ENCODE measurements at places on chromosomes 6 and 20.

GRCh38 chr20:33789109-33789857 is 21.9 kb upstream of the CHMP4B start:
- DNase-seq: no peak

- DNase-seq: no peak
These were observed 1.3 kb downstream of the COL19A1 start for GRCh38 chr6:69867639-69867976.

DNA sequence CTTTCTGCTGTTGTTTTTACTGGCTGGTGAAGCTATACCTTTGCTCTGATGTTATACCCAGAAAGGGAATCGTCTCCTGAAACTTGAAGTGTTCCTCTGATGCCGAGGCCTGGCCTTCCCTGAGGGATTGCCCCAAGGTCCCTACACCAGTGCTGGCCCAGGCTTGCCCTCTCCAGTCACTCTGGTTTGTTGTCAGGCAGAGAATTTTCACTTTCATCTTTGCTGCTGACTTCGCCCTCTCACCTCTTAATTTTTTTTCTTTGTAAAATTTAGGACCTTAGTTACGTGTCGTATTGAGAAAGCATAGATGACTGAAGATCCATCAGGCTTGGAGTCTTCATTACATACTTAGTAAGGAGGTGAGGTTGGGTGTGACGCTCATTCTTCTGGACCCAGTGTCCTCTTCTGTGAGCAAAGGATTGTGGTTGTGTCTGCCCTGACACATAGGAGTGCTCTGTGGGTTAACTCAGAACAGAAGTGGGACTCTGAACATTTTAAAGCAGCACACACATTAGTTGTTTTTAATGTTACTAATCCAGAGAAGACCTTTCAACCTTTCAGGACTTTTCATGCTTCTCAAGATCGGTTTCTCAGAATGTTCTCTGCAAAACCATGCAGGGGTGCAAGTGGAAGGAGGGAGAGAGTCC is 45.4 kb downstream of the TULP4 start:
- no peak for DNase-seq

GRCh38 chr6:33080127-33081089 is 4.6 kb downstream of the HLA-DPB1 start:
- DNase-seq: no peak

- DNase-seq: peak; percentile 22
These were observed 59.7 kb upstream of the TMEM181 start for GRCh38 chr6:158500016-158500735.

DNA sequence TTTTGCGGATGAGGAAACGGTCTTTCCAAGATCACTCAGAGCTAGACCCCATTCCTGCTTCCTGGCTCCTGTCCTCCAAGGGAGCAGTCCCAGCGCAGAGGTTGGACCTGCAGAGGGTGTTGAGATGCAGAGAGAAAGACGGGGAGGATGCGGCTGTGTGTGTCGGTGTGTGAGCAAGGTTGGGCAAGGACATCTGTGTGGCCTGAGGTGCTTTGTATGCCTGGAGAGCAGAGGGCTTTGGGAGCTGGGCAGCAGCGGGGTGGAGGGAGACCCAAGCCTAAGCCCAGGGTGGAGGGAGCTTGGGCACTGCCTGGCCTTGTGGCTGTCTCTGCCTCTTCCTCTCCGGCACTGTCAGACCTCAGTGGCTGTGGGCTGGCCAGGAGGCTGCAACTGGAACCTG is 147.4 kb upstream of the RNF24 start:
- DNase-seq: no peak

DNA sequence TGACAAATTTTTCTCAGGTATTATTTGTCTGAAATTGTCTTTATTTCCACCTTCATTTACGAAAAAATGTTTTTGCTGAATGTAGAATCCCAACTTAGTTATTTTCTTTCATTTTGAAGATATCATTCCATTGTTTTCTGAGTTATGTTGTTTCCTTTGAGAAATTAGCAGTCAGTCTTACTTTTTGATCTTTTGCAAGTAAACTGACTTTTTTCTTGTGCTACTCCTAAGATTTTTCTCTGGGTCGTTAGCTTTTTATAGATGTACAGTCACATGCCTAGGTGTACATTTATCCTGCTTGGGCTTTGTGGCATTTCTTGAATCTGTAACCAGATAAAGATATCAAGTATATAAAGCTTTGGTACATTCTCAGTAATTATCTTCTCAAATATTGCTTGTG is 29.6 kb upstream of the ASIP start:
- no peak for DNase-seq

DNA sequence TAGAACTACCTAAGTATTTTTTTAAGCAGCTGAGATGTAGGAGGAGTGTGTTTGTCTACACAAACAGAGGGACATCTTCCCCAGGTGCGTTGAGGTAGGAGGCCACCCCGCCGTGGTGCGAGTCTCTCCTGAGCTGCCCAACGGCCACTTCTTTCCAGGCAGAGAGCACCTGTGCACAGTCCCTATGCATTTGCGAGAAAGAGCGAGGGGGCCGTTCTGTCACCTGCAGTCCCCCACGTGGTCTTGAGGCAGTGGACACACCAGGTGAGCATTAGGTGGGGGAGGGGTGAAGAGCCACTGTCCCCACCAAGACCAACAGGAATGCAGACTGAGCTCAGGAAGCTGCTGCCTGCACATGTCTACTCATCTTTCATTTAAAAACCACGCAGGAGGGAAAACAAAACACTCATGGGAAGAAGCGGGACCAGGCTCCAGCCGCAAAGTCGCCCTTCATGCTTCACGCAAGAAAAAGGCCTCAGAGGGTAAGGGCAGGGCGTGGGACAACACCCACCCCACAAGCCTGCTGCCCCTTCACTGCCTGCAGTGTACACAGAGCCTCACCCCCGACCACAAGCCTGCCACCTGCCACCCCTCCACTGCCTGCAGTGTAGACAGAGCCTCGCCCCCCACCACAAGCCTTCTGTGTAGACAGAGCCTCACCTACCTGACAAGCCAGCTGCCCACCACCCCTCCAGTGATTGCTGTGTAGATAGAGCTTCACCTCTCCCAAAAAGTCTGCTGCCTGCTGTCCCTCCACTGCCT is 142.0 kb downstream of the DLL1 start:
- no peak for DNase-seq

DNA sequence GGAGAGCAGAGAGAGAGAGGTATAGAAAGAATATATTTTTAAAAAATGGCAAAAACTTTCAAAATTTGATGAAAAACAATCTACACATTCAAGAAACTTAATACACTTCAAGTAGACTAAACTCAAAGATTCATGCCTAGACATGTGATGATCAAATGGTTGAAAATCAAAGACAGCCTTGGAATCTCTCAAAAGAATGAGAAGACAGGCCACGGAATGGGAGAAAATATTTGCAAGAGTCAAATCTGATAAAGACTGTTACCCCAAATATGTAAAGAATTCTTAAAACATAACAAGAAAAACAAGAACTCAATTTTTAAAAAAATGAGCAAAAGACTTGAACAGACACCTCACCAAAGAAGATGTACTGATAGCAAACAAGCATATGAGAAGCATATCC is 49.7 kb downstream of the THEMIS start:
- DNase-seq: no peak

DNA sequence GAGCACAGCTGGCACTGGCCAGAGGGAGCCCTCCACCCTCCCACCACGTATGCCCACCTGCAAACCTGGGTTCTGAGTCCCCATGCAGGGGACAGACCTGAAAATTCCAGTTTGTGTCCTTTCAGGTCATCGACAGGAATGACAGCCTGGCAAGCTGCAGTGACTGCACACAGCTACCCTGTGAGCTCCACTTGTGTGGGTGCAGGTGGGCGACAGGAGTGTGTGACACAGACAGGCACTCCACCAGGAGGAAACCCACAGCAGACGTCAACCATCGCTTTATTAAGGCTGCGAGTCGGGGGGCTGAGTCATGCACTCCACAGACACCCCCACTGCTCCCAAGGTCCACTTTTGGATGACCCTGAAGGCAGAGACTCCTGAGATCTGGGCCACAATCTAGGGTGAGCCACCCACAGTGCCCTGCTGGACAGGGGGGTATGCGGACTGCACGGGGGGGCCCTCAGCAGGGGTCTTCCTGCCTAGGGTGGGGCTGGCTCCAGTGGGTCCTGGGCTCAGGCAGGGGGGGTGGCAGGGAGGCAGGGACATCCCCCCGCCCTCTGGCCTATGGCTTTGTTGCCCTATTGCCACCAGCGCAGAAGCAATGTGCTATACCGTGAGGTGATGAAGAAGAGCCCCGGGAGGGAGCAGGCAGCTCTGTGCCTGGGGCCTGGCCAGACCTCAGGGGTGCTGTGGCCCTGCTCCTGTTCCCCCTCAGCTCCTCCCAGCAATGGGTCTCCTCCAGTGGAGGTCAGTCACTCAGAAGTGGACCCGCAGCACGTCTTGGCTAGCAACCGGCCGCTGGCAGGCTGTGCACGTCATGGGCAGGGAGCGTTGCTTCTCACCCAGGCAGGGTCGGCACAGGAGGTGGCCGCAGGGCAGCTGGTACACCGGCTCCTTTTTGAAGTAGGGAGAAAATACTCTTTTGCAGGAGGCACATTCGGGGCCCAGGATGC is 25.1 kb upstream of the AVP start:
- no peak for DNase-seq

DNA sequence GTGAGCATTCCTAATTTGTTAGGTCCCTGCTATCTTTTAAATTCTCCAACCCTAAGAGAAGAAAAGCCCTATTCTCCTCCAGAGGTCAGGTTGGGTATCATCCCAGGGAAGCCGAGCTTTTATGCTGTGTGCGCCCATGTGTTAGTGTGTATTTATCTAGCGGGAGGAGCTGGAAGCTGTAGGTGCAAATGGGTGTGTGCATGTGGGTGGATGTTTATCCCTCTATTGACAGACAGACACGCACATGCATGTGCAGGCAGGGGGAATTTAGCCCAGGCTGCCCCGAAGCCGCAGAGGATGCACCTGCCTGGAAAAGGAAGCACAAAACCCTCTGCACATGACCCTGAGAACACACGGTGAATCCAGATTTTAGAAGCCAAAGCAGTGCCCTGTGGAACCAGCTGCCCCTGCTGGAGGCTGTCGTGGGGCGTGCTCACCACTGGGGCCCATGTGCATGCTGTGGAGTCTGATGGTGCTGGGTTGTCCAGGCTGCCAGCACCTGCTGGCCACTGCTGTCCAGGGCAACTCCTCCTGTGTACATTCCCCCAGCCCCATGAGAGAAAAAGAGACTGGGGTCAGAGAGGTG is 397.5 kb downstream of the TAF4 start:
- no peak for DNase-seq

DNA sequence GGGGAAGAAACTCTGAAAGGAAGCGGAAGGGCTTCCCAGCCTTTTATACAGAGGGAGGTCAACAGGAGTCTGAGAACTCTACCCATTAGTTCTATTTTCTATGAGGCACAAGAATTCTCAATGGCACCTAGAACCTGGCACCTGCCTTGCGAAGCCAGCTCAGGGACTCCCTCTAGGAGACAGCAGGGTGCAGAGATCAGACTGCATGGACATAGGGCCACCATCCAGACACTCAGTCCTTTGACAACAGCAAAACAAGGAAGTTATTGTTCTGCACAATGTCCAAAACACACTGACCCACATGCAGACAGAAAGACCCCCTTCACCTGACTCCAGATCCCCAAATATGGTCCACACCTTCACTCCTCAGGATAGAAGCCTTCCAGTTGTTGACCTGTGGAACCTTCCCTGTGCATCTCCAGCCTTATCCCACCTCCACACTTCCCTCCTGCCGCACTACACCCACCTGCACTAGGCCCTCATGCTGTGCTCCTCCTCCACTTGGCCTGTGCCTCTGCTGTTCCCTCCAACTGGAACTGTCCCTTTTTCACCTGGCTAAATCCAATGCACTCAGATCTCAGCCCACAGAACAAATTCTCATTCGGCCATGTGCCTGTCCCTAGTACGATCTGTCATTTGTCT is 27.8 kb downstream of the ACSS1 start:
- DNase-seq: no peak

- no peak for DNase-seq
These were observed 15.3 kb downstream of the FARS2 start for GRCh38 chr6:5276581-5276980.
